Activated CD4-positive, alpha-beta T cell treated with anti-CD3 and anti-CD28 coated beads, Interleukin-2, amount 50 U/mL, for 48 hours (primary cell): ENCODE measurements at places on chromosomes 1 and 21.

- DNase-seq: no peak
Measured at GRCh38 chr1:219387211-219387610, 213.5 kb downstream of the LYPLAL1 start.

- DNase-seq: no peak
Measured at GRCh38 chr1:172826096-172826741, 167.3 kb downstream of the FASLG start.

DNA sequence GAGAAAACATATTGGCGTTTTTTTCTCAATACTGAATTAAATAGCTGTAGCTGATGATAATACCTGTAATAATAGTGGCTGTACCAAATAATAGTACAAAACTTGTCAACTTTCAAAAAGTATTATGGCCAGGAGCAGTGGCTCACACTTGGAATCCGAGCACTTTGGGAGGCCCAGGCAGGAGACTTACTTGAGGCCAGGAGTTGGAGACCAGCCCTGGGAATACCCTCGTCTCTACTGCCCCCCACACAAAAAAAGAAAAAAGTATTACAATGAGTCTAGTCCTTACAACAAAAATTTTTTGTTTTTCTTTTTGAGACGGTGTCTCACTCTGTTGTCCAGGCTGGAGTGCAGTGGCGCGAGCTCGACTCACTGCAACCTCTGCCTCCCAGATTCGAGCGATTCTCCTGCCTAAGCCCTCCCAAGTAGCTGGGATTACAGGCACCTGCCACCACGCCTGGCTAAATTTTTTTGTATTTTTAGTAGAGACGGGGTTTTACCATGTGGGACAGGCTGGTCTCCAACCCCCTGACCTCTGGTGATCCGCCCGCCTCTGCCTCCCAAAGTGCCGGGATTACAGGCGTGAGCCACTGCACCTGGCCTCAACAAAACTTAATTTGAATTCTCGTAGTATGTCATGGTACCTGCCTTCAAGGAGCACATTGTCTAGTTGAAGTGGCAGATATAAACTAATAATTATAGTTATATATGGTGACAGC is 1.4 kb downstream of the RBBP4 start:
- no peak for DNase-seq

GRCh38 chr1:37239225-37239740 is 205.0 kb upstream of the GRIK3 start:
- no peak for DNase-seq

- no peak for DNase-seq
Measured at GRCh38 chr1:219778110-219778509, 150.2 kb downstream of the SLC30A10 start.

DNA sequence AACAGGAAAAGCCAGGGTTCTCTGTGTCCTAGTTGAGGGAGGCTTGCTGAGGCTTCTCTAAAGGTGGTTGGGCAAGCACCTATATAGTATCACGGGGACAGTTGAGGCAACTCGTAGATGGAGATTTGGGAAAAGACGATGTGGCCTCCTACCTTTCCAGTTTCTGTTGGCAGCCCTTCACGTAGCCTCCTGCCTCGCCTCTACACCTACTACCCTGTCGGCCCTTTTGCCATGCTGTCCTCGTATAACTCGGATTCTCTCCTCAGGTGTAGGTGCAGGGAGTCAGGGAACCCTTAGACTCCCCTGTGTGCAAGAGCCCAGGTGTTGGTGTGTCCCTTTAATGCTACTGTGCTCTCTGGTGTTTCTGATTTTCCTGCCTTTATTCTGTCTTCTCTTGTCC is 10.3 kb downstream of the ZNF692 start:
- no peak for DNase-seq

- DNase-seq: no peak
Measured at GRCh38 chr1:183106166-183106565, 79.9 kb upstream of the LAMC2 start.

GRCh38 chr1:207223162-207223561 is 98.3 kb upstream of the CD55 start:
- DNase-seq: no peak

DNA sequence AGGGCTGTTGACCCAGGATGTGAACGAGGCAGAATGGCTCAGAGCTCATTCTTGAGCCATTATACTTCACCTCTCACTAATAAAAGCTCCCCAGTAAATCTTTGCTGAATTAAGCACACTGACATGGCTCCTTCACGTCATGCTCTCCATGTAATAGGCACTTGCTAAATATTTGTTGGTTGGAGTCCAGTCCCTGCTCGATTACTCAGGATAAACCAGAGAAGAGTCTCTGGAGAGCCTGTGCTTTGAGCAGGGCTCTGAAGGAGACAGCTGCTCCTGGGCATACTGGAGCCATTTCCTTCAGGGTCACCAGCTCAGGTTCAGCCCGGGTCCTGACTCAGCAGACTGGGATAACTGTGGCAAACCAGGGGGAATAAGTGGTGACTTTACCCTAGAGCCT is 46.9 kb downstream of the HLX start:
- DNase-seq: no peak

DNA sequence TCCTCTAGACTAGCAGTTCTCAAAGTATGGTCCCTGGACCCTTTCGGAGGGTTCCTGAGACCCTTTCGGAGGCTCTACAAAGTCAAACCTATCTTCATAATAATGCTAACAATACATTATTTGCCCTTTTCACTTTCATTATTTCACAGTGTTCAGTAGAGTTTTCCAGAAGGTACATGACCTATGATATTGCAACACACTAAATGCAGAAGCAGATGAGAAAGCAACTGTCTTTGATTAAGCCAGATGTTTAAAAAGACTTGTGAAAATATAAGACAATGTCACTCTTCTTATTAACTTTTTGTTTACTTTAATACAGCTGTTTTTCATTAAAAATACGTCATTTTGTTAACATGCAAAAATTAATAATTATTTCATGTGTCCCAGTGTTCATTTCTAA is 5.8 kb downstream of the KCNJ10 start:
- DNase-seq: no peak

DNA sequence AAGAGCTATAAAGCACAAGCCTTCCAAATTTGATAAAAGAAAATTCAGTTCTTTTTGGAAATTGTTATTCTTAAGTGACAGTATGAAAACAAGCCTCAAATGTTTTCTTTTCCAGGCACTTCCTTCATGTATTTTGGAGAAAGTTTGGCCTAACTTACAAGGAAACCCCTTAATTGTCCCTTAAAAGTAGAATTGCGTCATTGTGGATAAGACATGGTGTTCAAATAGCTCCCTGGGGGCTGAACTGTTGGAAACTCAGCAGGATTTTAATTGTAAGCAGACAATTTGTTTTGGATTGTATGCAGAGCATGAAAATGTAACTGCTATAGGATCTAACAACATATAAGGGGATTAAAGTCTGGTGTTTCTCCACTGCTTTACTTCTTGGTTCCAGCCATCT is 35.4 kb upstream of the FGGY start:
- no peak for DNase-seq

GRCh38 chr1:78089010-78089409 is 43.2 kb downstream of the GIPC2 start:
- DNase-seq: no peak
